ENCODE measurements at places on chromosomes 2 and 18.

GRCh38 chr2:156476850-156477206, 40.6 kb downstream of the GPD2 start:
- DNase-seq, result no peak

- DNase-seq, result peak; percentile 12
These were observed 58.0 kb upstream of the ARL5A start for GRCh38 chr2:151886241-151886640.

DNA sequence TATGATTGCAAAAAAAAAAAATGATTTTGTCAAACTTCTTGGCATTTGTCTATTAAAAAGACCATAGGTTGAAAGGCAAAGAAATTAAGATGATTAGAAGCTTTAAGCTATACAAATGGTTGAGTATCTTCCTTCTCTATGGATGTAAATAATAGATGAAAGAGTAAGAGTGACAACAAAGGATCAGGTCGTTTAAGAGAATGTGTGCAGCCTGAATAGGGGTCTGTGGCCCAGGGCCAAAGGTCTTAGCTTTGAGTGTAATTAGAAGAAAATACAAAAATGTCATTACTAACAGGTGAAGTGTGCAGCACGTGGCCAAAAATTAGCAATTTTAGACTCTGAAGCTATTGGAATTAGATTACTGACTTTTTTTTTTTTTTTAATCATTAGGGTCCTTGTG, 122.4 kb downstream of the GREB1L start:
- no peak for DNase-seq

DNA sequence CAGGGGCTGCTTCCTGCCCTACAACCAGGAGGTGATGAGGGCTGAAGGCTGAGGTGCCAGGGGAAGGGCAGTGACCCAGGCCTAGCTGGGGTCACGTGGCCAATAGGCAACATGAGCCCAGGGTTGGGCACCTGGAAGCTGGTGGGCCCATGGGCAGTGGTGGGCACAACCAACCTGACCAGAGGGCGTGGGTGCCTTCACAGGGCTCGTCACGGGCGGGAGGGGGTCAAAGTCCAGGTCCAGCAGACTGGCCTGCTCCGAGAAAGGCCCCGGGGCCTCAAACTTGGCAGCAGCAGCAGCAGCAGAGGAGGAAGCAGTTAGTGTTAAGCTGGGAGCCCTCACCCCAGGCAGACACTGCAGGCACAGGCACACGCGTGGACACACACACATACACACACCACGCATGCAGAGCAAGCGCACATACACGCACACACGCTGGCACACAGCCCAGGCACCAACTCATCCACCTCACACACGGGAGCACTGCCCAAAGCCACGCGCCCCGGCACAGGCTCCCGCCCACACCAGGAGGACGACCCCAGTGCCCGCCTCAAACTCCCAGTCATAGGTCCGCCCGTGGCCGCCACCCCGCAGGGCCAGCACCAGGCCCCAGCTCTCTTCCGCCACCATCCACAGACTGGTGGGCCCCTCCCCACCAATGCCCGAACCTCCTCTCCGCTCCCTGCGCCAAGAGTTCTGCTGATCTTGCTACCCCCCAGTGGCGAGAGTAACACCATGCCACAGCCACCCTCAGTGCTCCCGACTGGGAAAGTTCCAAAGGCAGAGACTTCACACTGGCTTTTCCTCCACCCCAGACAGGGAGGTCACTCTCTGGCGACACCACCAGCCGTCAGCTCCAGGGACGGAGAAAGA, 53.0 kb downstream of the BIN1 start:
- no peak for DNase-seq

GRCh38 chr2:86301009-86301408, 36.4 kb downstream of the REEP1 start:
- DNase-seq, result no peak

GRCh38 chr2:219460424-219460926, 25.8 kb downstream of the SPEG start:
- peak; percentile 50 for DNase-seq

GRCh38 chr2:75458201-75458600, 102.5 kb downstream of the EVA1A start:
- no peak for DNase-seq

- DNase-seq, result no peak
These were observed 365 bp downstream of the NDUFB3 start for GRCh38 chr2:201072201-201072530.

- DNase-seq, result no peak
These were observed 1.9 kb downstream of the ZNF236 start for GRCh38 chr18:76824145-76824676.

DNA sequence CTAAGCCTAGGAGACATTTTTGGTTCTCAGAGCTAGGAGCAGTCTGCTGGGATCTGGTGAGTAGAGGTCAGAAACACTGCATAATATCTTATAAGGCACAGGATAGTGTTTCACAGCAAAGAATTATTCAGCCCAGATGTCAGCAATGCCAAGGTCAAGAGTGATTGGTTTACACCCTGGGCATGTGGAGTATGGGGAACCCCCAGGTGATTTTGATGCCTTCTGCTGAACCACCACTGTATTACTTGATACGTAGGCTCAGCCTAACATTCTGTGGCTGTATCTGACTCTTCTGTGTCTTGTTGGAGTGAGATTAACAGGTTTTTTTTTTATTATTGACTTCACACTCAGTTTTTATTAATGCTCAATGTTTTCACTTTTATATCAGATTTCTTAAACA, 6.0 kb downstream of the DDX18 start:
- no peak for DNase-seq

DNA sequence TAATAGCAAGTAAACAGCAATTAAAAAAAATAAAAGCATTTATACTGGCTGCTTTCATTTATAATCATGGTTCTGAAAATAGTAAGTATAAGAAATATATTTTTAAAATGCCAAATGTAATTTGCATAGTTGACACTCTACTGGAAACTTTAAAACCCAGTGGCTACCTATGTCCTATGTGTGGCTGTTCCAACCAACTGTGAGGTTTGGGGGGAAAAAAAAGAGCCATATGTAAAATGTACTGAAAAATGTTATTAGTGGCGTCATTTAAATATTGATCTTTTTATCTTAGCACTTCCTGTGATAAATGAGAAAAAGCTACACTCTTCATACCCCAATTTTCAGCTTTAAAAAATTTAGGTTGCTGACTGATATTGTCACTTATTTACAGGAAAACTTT, 270.7 kb downstream of the TCF4 start:
- DNase-seq, result no peak

DNA sequence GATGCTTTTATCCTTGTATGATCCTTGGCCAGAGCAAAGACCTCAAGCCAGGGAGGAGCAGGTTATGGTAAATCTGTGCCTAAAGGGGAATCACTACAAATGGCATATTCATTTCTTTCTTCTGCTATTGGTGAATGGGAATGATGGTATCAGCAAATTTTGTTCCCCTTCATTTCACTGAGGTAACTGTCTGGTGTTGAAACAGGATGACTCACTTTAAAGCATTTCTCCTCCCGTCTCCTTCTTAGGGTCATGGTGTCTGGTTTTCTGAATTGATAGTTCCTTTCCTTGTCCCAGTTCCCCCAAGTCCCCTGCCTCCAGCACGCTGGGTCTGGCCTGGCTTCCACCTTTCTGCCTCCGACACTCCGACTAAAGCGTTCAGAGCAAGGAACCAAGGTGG, 109.2 kb downstream of the MREG start:
- peak; percentile 48 for DNase-seq

DNA sequence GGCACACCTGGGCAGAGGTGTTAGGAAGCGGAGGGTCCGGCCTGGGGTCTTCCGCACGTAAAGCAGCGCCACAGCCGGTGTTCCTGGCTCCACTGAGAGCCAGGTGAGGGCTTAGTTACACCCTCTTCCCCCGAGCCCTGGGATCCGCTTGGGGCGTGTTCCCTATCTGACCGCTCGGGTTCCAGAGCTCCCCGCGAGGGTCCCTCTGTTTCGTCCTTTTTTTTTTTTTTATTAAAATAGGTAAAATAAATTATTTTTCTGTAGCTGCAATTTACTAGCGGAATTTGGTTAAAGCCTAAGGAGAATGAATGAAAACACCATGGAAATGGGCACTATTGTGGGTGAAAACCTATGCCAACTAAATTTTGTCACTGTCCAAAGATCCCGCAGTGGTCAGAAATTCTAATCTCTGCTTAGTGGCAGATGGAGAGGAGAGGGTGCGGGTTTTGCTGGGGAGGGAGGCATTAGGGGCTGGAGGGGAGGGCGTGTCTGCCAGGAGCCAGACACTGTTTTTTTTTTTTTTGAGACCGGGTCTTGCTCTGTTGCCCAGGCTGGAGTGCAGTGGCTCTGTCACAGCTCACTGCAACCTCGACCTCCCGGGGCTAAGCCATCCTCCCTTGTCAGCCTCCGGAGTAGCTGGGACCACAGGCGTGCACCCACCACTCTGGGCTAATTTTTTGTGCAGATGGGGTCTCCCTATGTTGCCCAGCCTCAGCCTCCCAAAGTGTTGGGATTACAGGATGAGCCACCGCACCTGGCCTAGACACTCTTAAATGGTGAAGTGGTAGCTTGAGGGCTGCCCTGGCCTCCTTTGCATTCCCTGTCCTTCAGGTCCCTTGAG, 834 bp downstream of the PDCL3 start:
- no peak for DNase-seq

DNA sequence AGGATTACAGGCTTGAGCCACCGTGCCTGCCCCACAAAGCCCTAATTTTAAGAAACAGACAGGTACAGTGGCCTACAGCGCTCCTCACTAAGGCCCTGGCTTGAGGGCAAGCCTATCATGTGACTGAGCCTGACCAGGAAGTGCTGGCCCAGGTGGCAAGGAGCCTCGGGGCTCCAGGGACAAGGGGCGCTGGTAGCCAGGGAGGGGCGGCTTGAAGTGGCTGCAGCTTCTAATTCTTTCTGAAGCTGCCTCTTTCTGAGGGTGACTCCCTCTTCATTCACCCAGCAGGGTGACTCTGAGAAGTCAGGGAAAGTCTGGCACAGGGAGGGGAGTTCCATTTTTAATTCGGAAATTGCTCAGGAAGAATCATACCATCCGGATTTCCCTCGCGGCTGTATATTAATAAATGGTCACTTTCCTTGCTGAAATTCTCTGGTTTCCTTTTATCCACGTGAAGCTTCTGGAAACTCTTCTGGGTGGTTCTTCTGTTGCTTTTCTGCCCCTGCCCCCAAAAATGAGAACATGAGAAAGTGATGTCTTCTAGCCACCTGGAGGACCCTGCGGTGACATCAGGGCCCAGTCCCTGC, 115.7 kb downstream of the FAM210A start:
- no peak for DNase-seq

DNA sequence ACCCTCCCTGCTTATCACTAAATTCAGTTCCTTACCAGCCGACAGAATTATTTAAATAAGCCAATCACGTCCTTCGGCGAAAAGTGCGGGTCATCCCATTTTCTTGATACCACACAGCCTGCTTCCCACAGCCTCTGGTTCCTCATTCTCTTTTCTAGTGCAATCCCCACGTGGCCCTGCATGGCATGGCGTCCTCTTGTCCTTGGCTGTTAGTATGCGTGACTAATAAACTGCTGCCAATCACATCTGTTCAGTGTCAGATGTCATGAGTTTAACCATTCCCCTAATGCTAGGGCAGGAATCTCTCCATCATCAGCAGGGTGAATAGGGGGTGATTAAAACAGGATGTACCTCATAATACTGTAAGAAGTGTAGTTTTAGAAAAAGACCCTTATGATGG, 62.8 kb upstream of the TSPYL6 start:
- DNase-seq, result no peak

DNA sequence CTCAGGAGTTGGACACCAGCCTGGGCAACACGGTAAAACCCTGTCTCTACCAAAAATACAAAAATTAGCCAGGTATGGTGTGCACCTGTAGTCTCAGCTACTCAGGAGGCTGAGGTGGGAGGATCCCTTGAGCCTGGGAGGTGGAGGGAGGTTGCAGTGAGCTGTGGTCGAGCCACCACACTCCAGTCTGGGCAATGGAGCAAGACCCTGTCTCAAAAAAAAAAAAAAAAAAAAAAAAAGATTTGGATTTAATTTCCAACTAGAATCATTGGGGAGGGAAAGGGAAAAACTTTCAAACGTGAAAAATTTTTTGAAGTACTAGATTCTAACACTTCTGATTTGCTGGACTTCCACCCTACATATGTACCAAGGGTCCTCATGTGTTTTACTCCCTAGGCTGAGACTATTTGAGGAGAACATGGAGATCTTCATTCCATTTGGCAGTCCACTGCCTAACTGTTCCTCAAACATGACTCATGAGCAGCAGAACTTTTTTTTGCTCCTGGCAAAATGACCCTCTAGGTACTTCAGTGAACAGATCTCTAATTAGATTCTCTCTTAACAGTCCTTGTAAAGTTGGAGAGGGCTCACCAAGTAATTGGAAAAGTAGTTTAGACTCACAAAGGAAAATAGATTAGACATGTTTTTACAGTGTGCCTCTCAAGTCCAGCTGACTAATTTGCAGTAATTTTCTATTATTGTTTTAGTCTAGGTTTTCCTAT, 267.6 kb downstream of the METTL4 start:
- DNase-seq, result no peak

GRCh38 chr2:54641988-54642387, 81.5 kb upstream of the EML6 start:
- no peak for DNase-seq

DNA sequence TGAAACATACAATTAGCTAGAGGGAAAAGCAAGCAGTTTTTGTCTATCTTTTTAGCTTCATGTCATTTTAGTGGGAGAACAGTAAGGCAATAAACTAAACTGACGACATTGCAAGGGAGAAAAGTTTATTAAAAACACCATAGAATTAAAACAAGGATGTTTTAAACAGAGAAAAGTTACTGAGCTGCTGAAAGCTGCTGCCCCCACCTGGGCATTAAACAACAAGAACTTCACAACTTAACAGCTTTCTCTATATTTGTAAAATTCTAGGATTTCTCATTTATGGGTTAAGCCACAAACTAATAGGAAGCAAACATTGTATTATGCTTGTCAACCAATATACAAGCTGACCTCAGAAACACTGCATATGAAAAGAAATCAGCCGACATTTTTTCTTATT, 289.2 kb downstream of the ERBB4 start:
- DNase-seq, result peak; percentile 25

DNA sequence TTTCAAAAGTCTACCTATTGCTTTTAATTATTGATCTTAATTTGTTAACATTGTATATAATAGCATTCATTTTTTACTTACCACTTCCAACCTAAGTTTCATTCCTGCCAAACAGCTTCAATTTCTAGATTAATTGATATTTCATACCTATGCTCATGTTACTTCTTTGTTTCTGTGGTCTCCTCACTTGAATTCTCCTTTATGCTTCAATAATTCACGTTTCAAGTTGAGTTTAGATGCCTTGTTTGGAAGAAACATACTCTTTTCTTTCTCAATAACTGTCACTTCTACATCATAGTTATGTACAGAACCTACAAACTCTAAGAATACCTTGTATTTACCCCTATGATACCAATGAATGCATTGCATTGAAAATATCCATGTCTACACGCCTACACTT, 862.2 kb upstream of the LRATD1 start:
- DNase-seq, result no peak

Data from stromal cell of bone marrow (primary cell).